ENCODE measurements at places on chromosomes 5 and 9. TPM values are rescaled to one million over a fixed set of nuclear protein-coding genes. Genes with fewer than 3 reads are reported as not detected.

GRCh38 chr5:53543401-53543800 lies 17.0 kb upstream of the NDUFS4 start:
- no peaks in the 10 kb centered on the region for H3K36me3 ChIP-seq
- no peaks in the 10 kb centered on the region for H3K4me1 ChIP-seq
- no peaks in the 10 kb centered on the region for H3K27me3 ChIP-seq

GRCh38 chr5:154881986-154882385 lies 23.6 kb downstream of the CNOT8 start:
- H3K27me3 ChIP-seq, result peaks cover 2% of the 10 kb centered on the region
- H3K27ac ChIP-seq, result no peak overlapping the region
- H3K4me1 ChIP-seq, result no peaks in the 10 kb centered on the region
- peaks cover 55% of the 10 kb centered on the region for H3K36me3 ChIP-seq
- no peak for DNase-seq
- H3K4me3 ChIP-seq, result no peak overlapping the region

DNA sequence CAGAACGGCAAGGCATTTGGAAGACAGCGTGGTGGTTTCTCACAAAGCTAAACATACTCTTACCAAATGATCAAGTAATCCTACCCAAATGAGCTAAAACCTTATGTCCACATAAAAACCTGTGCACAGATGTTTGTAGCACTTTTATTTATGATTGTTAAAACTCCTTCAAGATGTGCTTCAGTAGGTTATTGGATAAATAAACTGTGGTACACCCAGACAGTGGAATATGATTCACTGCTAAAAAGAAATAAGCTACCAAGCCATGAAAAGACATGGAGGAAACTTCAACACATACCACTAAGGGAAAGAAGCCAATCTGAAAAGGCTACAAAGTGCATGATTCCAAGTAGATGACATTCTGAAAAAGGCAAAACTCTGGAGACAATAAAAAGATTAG lies 94.2 kb downstream of the FOXD1 start:
- H3K27me3 ChIP-seq, result peaks cover 6% of the 10 kb centered on the region
- DNase-seq, result no peak
- H3K4me1 ChIP-seq, result no peaks in the 10 kb centered on the region
- H3K4me3 ChIP-seq, result no peak overlapping the region

GRCh38 chr5:38453506-38453905 lies 102.9 kb downstream of the LIFR start:
- no peak for DNase-seq
- H3K36me3 ChIP-seq, result peaks cover 4% of the 10 kb centered on the region
- peaks cover 2% of the 10 kb centered on the region for H3K27me3 ChIP-seq
- peaks cover 5% of the 10 kb centered on the region for H3K4me1 ChIP-seq
- no peak overlapping the region for H3K4me3 ChIP-seq

GRCh38 chr5:171659896-171660295 lies 125.7 kb upstream of the SMIM23 start:
- no peak overlapping the region for H3K4me3 ChIP-seq
- H3K27ac ChIP-seq, result peak overlapping the region; percentile 50
- no peak for DNase-seq
- H3K27me3 ChIP-seq, result peaks cover 1% of the 10 kb centered on the region
- peaks cover 28% of the 10 kb centered on the region for H3K4me1 ChIP-seq

DNA sequence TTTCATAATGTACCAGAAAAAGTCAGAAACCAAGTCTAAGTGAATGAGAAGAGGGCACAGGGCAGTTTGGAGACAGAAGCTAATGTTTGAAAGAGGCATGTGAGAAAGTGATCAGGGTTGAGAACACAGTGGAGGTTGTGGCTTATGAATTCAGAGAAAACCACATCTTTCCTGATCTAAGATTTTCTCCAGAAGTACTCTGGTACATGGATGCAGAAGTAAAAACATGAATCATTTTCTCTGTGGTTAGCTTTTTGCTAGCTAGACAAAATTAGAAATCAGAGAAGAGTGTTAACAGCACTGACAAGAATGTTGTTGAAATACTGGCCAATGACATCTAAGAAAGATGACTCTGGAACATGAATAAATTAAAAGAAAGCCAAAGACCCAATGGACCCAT lies 541.1 kb downstream of the DNAH5 start:
- H3K4me1 ChIP-seq, result no peaks in the 10 kb centered on the region
- no peak overlapping the region for H3K4me3 ChIP-seq
- DNase-seq, result no peak
- H3K36me3 ChIP-seq, result no peaks in the 10 kb centered on the region
- no peak overlapping the region for H3K27ac ChIP-seq
- peaks cover 2% of the 10 kb centered on the region for H3K27me3 ChIP-seq

GRCh38 chr5:54440456-54440893 lies 15.0 kb upstream of the HSPB3 start:
- no peak for DNase-seq
- peaks cover 2% of the 10 kb centered on the region for H3K27me3 ChIP-seq
- no peaks in the 10 kb centered on the region for H3K36me3 ChIP-seq
- peaks cover 1% of the 10 kb centered on the region for H3K4me1 ChIP-seq

GRCh38 chr9:14366076-14366475 lies 52.1 kb upstream of the NFIB start:
- H3K4me3 ChIP-seq, result no peak overlapping the region
- H3K4me1 ChIP-seq, result no peaks in the 10 kb centered on the region
- no peaks in the 10 kb centered on the region for H3K27me3 ChIP-seq
- DNase-seq, result no peak
- H3K27ac ChIP-seq, result no peak overlapping the region

DNA sequence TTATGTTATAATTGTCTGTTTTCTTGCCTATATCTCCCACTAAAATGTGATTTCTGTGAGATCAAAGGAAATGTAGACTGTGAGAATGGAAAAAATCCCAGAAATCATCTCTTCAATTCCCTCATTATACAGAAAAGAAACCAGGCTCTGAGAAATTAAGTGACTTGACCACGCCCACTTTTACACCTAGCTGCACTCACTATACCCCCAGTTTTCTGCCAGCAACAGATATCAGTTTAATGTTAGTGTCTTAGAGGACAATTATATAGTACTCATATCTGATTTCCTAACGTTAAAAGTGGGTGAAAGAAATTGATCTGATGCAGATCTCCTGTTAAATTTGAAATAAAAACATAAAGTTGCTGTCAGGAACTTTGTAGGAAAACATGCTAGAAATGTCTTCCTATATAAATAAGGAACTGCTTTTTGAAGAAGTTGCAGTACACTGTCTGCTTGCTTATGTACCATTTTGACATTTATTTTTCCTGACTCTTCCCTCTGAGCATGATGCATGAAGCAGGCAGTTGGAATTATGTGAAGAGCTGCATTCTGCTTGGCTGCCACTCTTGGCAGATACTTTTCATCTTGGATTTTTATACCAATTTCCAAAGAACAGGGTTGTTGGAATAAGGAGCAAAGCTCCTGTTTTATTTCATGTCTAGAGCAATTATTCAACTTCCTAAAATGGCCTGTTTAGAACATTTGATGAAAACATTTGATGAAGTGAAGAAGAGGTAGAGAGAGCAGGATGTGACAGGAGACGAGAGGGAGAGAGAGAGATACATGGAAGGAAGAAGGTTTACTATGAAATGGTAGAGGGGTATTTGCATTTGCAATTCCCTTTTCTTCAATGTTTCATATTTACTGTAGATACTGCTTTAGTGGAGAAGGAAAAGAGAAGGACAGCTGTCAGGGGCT lies 57.3 kb upstream of the RICTOR start:
- peaks cover 2% of the 10 kb centered on the region for H3K27me3 ChIP-seq
- peak overlapping the region; percentile 8 for H3K4me3 ChIP-seq
- DNase-seq, result no peak
- no peaks in the 10 kb centered on the region for H3K36me3 ChIP-seq
- peaks cover 11% of the 10 kb centered on the region for H3K4me1 ChIP-seq

GRCh38 chr5:14373685-14374084 lies 207.9 kb upstream of the OTULINL start:
- peaks cover 3% of the 10 kb centered on the region for H3K27me3 ChIP-seq
- DNase-seq, result no peak
- H3K4me3 ChIP-seq, result no peak overlapping the region
- no peak overlapping the region for H3K27ac ChIP-seq
- peaks cover 4% of the 10 kb centered on the region for H3K4me1 ChIP-seq

DNA sequence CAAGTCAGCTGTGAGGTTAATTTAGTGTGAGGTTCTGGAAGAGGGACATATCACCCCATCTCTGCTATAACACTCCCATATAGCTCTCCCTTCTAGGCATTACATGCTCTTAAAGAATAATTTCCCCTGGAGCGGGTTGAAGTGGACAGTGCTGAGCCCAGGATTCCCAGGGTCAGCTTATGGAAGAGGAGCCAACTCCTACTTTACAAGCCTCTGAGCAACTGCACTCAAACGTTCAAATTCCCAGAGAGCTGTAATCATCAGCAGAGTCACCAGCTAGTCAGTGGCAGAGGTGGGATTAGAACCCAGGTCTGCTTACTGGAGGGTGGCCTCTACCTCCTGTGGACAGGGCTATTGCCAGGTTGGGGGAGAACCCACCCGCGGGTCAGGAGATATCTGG lies 1.4 kb downstream of the NEURL1B start:
- DNase-seq, result no peak
- no peaks in the 10 kb centered on the region for H3K36me3 ChIP-seq
- peak overlapping the region; percentile 43 for H3K4me3 ChIP-seq
- H3K4me1 ChIP-seq, result peaks cover 11% of the 10 kb centered on the region
- H3K27ac ChIP-seq, result peak overlapping the region; percentile 48

DNA sequence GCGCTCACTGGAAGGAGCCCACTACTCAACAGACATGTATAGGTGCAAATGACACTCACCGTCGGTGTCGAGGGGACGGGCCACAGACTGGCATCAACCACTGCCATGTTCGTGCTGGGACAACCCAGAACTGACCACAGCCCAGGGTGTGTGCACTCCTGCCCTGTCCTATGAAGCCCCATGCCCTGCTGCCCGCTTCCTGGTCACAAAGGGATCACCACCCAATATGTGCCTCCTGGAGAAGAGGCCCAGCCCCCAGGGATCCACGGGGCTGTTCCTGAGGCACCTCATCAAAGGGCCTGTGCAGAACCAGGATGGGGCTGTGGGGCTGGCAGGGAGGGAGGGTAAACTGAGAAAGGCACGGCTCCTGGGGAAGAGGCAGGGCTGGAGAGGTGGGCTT lies 43.1 kb downstream of the PRRT1B start:
- peaks cover 16% of the 10 kb centered on the region for H3K4me1 ChIP-seq
- no peaks in the 10 kb centered on the region for H3K36me3 ChIP-seq
- no peak for DNase-seq
- H3K27me3 ChIP-seq, result peaks cover 19% of the 10 kb centered on the region
- H3K4me3 ChIP-seq, result no peak overlapping the region

DNA sequence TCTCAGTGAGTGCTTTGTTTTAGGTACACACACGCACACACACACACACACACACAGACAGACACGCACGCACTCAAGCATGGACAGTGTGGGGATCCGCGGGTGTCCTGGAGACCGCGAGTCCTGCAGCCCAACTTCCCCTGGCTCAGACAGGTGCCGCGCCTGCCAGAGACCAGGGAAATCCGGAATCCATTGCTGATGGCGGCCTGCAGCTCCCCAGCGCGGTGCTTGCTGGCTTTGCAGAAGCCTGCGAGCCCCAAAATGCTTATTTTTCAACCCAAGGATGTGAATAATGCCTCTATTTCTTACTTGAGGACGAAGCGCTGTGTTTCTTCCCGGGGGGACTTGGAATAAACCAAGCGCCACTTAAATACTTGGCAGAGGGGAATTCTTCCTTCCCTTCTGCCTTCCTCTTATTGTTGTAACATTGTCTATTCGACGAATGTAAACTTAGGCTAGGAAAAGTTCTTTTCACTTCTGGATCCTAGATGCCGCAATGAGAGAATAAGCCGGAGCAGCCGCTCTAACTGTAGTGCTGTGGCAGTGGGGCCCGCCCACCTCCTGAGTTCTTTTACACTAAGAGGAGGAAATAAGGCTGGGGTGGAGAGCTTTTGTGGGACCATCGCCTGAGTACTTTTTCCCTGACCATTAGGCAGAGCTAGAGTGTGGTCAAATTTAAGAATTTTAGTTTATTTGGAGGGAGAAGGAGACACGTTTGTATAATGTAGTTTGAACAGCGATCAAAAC lies 802 bp downstream of the ITGA2 start:
- peaks cover 4% of the 10 kb centered on the region for H3K36me3 ChIP-seq
- DNase-seq, result peak; percentile 44
- H3K4me1 ChIP-seq, result no peaks in the 10 kb centered on the region
- no peak overlapping the region for H3K27ac ChIP-seq
- peaks cover 3% of the 10 kb centered on the region for H3K27me3 ChIP-seq

- DNase-seq, result no peak
Observed at GRCh38 chr5:90287036-90287435, 122.5 kb downstream of the CETN3 start.

GRCh38 chr9:14488421-14489190 lies 174.7 kb upstream of the NFIB start:
- no peaks in the 10 kb centered on the region for H3K27me3 ChIP-seq
- no peak overlapping the region for H3K4me3 ChIP-seq
- no peak overlapping the region for H3K27ac ChIP-seq

DNA sequence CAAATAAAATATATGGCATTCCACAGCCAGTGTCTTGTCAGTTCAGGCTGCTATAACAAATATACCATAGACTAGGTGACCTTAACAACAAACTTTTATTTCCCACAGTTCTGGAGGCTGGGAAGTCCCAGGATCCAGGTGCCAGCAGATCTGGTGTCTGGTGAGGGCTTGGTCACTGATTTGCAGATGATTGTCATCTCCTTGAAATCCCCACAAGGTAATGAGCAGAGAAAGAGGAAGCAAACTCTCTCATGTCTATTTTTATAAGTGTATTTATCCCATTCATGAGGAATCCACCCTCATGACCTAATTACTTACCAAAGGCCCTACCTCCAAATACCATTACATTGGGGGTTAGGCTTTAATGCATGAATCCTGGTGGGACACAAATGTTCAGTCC lies 663.2 kb downstream of the TLR4 start:
- H3K27me3 ChIP-seq, result no peaks in the 10 kb centered on the region
- no peak overlapping the region for H3K4me3 ChIP-seq
- no peaks in the 10 kb centered on the region for H3K4me1 ChIP-seq
- no peaks in the 10 kb centered on the region for H3K36me3 ChIP-seq
- no peak for DNase-seq
- H3K27ac ChIP-seq, result no peak overlapping the region

- peaks cover 39% of the 10 kb centered on the region for H3K4me1 ChIP-seq
- no peak overlapping the region for H3K27ac ChIP-seq
- no peak overlapping the region for H3K4me3 ChIP-seq
Observed at GRCh38 chr5:112401924-112402323, 17.2 kb downstream of the EPB41L4A start.

- no peak overlapping the region for H3K4me3 ChIP-seq
- no peak for DNase-seq
- H3K27ac ChIP-seq, result no peak overlapping the region
Observed at GRCh38 chr5:169050636-169051035, 250.3 kb downstream of the SLIT3 start.

The RPS23 gene
- total RNA-seq, result 1,149 TPM

The CDH12 gene
- 23.5 TPM for total RNA-seq

The CARTPT gene
- total RNA-seq, result not detected

The SPARC gene
- total RNA-seq, result 946 TPM

The NOXA1 gene
- 2.6 TPM for total RNA-seq

The PCDH1 gene
- total RNA-seq, result 7.9 TPM

The JAKMIP2 gene
- 88.2 TPM for total RNA-seq

The FAM240B gene
- total RNA-seq, result not detected

The HTR4 gene
- total RNA-seq, result not detected
